ENCODE measurements at places on chromosomes 6 and 20.

GRCh38 chr20:36959242-36959641 lies 7.7 kb upstream of the SAMHD1 start:
- DNase-seq = no peak

DNA sequence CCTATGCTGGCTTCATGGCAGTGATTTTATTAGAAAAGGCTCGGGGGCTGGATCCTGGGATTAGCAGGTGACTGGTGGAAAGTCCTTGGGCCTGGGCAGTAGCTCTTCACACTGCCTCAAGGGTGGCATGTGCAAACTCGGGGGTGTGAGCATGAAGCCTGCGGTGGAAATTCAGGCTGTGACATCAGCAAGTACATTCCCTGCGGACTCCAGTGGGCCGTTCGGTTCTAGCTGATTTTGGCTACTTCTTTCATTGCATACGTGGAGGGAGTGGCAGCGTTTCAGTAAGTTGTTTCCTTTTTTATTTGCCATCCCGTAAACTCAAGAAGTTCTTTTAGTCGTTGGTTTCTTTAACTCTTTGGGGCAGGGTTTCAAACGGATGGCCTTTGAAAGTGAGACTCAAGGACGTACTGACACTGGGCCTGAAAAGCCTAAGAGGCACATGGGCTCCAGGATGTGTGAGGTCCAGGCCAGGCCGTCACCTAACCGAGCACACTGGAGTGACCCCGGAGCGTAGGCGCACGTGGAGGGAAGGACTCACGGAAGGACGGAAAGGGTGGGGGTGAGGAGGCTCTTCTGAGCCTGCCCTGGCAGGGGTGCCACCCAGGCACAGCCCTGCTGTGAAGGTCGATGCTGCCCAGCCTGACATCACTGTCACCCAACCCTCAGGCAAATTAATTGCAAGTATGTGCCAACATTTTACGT lies 104.0 kb upstream of the FRMD1 start:
- DNase-seq = no peak

DNA sequence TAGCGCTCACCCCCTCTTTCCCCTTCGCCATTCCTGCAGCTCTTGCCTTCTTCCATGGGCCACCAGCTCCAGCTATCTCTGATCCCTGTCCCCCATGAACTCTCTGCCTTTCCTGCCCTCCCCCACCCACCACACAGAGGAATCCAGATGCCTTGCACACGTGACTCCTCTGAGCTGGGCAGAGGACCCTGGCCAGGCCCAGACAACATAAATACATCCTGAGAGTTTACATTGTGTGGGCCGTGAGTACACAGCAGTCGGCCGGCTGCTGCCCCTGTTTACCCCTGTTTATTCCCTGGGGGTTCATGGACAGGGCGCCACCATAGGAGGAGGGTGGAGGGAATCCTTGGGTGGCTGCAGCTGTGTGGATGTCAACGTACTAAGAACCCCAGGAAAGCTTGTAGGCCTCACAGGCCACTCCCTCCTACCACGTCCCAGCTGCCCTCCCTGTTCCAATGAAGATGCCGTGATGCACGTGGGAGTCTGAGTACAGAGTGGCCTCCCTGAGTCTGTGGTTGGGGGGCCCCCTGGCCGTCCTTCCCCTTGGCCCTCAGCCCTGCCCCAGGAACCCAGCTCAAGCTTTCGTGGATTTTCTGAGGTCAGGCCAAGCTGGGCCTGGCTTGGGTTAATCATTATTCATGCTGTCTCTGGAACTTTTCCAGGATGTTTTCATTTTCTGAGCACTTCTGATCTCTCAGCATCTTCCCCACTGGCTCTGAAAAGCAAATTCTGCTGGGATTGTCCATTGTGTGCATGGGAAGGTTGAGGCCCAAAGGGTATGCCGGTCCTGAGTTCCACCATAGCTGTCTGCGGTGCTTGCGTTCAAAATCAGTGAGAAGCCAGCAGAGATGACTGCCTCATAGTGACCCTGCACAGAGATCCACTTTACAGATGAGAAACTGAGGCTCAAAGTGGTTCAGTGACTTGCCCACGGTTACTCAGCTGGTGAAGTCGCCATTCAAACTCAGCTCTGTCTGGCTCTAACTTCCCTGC lies 136.3 kb downstream of the MRPL14 start:
- no peak for DNase-seq

GRCh38 chr6:27358786-27359185 lies 29.8 kb upstream of the ZNF391 start:
- DNase-seq = no peak

- DNase-seq = no peak
These were observed 22.9 kb downstream of the RANBP9 start for GRCh38 chr6:13688692-13689196.

DNA sequence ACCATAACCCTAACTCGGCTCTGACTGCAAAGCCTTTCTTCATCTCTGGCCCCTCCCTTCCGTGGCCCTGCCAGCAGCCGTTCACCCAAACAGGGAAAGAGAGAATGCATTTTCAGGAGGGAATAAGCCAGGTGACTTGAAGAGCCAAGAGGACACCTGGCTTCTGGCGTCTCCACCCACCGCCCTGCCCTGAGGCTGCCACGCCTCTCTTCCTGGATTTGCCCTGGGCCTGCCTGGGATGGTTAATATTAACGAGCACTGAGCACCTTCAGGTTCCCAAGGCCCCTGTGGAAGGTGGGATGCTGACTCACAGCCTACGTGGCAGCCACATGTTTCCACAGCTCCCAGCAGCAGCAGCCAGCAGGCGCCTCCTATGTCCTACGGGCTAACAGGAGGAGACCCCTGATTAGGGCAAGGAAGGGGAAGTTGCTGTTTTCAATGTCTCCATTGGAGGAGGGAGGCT lies 138.0 kb upstream of the RREB1 start:
- DNase-seq = no peak

- DNase-seq = peak; percentile 30
These were observed 42.8 kb upstream of the LY86 start for GRCh38 chr6:6545616-6546317.

DNA sequence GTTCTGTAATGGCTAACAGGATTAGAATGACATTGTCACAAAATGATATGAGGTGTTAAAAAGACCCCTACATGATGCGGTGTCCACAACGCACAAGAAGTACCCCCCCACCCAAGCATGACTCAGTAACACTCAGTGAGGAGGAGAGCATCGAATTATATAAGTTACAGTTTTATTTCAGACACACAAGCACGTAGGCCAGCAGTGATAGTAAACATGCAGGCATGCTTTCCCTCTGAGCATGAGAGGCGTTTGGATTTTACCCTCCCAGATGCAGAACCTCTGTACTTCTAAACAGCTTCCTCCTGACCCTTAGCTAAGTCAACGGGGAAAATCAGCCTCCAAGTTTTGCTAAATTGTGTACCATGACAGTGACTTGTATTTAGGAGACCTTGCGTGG lies 23.9 kb downstream of the GNAS start:
- DNase-seq = no peak

- DNase-seq = no peak
These were observed 282.7 kb downstream of the HAO1 start for GRCh38 chr20:7657569-7657968.

GRCh38 chr20:47237715-47238114 lies 118.8 kb downstream of the ZMYND8 start:
- no peak for DNase-seq

GRCh38 chr20:62662422-62662821 lies 20.1 kb downstream of the SLCO4A1 start:
- DNase-seq = peak; percentile 91

DNA sequence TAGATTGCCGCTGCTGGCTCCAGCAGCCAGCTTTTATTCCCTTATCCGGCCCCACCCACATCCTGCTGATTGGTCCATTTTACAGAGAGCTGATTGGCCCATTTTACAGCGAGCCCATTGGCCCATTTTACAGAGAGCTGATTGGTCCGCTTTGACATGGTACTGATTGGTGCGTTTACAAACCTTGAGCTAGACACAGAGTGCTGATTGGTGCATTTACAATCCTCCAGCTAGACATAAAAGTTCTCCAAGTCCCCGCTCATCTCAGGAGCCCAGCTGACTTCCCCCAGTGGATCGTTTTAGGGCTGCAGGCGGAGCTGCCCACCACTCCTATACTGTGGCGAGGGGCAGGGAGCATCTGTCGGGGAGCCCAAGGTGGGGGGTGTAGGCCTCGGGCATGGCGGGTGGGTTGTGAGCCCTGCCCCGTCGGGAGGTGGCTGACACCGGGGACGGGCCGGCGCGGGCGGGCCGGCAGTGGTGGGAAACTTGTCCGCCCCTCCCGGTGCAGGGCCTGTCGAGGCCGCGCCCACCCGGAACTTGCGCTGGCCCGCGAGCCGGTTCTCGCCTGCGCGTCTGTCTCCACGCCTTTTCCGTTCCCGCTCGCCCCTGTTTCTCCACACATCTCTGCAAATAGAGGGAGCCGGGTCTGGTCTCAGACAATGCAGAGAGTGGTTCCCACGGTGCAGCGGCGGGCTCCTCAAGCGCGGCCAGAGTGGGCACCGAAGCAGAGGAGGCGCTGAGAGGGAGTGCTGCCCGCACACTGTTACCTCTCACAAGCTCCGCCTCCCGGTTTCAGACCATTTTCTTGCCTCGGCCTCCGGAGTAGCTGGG lies 86.1 kb upstream of the STMND1 start:
- DNase-seq = peak; percentile 32
